ENCODE measurements at places on chromosomes 2 and 18. TPM values are rescaled to one million over a fixed set of nuclear protein-coding genes. Genes with fewer than 3 reads are reported as not detected.

Gene FBXO36
- total RNA-seq: 4.2 TPM

Gene IWS1
- 27.6 TPM for total RNA-seq

Gene CNTNAP5
- not detected for total RNA-seq

Gene SCN9A
- total RNA-seq: 13.6 TPM

Gene C2orf80
- total RNA-seq: not detected

Gene DSG4
- total RNA-seq: not detected

Gene CD28
- total RNA-seq: not detected

Gene ADAM23
- total RNA-seq: 5.5 TPM

Gene CRYBA2
- not detected for total RNA-seq

Gene STAM2
- 20.1 TPM for total RNA-seq

Gene EFR3B
- total RNA-seq: 0.50 TPM

Gene LDLRAD4
- not detected for total RNA-seq

Gene GRHL1
- 0.50 TPM for total RNA-seq

Gene SNRPD1
- total RNA-seq: 14.5 TPM

All from bronchus fibroblast of lung (primary cell).